ENCODE measurements at places on chromosomes 7 and 10.
A peak's percentile ranks its signal among the peaks of the same experiment; 100 is the strongest.

DNA sequence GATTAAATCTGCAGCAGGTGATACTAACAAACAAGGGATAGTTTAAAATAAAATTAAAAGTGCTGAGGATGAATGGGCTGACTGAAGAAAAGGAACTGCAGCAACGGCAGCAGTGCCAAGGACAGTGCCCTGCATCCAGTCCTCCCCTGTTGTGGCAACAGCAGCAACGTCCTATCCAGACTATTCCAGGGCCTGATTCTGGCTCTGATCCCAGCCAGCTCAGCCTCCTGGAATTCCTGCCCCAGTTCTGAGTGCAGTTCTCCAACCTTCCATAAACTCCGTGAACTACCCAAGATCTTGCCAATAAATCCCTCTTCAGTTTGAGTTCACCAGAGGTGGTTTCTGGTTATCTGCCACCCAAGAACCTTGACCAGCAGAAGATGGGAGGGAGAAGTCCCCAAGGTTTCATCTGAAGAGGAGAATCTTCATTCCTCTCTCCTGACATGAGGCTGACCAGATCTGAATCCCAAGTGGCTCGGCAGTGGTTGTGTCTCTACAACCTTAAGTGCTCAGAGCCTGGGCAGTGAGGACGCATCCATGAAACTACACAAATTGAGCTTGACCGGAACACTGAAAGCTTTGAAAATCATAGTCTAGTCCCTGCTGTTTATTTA is 115.8 kb downstream of the SORBS1 start:
- DNase-seq = peak; percentile 80

DNA sequence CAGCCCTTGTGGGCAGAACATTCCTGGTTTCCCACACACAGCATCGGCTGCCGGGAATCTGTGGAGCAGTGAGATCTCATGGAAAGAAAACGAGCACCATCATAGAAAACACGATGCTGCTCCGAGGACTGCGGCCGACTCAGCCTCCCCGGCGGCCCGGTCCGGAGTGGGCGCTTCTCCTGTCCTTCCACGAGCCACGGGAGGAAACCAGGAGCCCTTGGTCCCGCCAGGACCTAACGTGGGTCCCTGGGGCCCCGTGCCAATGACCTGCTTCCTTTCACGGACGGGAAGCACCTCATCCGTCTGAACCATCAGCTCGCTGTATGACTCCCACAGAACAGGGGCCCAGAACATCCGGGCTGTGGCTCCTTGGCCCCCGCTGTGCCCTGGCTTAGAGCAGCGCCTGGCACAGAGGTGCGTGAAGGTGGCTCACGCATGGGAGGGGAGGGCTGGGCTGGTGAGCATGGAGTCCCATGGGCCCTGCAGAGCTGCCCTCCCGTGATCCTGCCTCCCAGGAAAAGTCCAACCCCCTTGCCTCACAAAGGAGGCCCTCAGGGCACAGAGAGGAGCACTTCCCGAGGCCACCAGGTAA is 280.5 kb downstream of the MAD1L1 start:
- DNase-seq = no peak

DNA sequence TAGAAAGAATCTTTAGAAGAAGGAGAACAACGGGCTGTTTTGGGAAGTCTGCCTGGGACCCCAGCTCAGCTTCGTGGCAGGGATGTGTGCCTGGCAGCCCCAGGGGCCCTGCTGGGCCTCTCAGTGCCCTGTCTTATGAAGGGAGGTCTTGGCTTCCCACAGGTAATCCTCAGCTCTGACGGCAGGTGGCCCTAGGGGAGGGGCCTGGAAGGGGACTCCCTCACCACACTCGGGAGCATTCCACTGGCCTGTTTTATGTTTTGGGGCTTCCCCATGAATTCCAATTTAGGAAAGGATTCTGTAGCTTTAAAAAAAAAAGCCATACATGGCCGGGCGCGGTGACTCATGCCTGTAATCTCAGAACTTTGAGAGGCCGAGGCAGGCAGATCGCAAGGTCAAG is 3.0 kb upstream of the DMBT1 start:
- DNase-seq = no peak

- no peak for DNase-seq
Observed at GRCh38 chr10:2145491-2145890, 408.2 kb upstream of the ADARB2 start.

DNA sequence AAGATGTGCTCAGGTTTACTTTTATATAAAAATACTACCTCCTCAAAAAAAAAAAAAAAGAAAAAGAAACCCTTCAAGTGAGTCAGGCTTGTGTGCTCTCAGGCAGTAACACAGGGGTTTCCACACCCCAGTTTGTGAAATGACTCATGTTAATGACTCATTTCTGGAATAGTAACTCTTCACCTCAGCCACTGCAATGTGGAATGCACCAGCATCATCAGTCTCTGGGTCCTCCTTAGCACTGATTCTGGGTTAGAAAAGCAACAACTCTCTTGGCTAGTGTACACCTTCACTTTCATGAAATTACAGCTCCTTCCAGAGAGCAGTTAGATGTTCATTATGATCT is 110.6 kb downstream of the EMX2 start:
- DNase-seq = peak; percentile 97

DNA sequence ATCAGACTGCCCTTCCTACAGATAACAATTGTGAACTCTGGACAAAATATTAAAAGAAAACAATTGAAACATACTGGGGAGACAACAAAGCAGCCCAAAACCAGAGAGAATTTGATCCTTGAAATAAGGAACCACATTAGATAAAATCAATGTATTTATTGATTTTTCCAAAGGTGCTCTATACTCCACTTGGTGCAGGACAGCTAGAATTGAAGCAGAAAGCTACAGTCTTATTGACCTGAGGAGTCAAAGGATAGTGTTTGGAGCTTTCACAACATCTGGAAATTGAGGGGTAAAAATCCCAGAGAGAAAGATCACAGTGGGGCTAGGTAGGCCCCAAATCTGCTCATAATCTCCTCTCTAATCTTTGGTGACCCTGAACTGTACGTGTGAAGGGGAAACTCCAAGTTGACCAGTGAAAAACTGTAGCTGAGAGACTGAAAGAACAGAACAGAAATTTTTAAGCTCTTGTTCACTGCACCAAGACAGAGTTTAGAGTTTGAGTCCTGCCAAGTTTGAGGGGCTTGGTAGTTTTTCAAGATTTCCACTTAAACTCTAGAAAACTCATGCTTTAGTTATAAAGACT is 70.2 kb downstream of the SAMD9 start:
- DNase-seq = no peak

DNA sequence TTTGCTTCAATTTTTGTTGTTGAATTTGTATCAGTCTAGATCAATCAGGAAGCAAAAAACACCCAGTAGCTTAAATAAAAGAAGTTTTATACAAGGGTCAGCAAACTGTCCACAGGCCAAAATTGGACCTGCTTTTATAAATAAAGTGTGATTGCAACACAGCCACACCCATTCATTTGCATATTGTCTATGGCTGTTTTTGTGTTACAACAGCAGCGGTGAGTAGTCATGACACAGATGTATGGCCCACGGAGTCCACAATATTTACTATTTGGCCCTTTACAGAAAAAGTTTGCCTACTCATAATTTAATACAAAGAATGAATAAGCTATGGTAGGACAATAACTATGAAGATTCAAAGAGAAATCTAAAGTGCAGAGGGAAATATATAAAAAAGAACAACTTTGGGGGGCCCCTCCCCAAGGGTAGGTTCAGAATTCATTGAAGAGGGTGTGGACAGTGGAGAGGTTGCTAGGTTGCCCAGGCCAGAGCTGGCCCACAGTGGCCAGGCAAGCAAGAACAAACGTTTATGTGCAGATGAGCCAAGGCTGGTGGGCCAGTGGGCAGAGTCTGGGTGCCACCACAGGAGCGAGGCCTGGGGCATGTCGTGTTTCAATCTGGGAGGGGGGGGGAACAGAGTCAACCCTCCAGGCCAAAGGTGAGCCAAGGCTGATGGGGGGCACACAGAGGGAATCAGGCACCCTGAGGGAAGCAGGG is 47.0 kb upstream of the AMPH start:
- no peak for DNase-seq

DNA sequence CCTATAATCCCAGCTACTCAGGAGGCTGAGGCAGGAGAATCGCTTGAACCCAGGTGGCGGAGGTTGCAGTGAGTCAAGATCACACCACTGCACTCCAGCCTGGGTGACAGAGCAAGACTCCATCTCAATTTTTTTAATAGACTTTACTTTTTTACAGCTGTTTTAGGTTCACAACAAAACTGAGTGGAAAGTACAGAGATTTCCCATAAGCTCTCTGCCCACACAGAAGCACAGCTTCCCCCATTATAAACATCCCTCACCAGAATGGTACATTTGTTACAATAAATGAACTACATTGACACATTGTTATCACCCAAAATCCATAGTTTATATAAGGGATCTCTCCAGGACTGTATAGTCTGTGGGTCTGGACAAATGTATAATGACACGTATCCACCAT is 14.6 kb upstream of the PRRT4 start:
- no peak for DNase-seq

- DNase-seq = no peak
Observed at GRCh38 chr10:128029290-128029651, 97.0 kb downstream of the MKI67 start.

- peak; percentile 51 for DNase-seq
Observed at GRCh38 chr7:43021431-43021830, 89.3 kb downstream of the MRPL32 start.

- DNase-seq = no peak
Observed at GRCh38 chr10:92080244-92080643, 156.7 kb downstream of the BTAF1 start.

DNA sequence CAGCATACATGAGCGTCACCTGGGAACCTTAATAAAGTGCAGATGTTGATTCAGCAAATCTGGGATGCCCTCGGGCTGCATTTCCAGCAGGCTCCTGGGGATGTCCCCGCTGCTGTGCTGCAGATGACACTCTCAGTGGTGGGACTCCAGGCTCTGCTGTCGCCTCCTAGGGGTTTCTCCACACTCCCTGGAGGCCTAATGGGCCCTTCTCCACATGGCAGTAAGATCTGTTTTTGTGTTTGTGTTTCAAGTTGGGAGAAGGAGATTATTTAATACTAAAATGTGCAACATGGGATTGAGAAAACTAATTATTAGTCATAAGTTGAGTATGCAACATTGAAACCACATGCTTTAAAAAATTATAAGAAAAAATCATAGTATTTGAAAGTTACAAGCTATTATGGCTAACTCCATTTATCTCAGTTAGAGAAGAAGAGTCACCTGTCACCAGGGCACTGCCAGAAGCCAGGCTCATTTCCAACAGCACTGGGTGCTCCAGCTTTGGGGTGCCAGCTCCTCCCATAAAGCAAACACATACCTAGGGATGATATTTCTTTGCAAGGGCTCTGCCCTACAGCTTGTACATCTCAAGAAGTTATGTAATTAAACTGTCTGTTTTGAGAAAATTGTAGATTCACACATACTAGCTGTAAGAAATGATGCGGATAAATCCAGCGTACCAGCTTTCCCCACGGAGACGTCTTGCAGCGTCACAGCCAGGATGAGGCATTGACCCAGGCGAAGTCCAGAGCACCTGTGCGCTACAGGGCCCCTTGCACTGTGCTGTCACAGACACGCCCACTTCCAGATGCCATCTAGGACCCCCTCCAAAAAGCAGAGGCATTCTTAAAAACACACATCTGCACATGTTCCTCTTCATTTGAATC is 106.4 kb downstream of the EGFR start:
- peak; percentile 57 for DNase-seq

- no peak for DNase-seq
Observed at GRCh38 chr7:1580422-1581030, 10.7 kb upstream of the PSMG3 start.

DNA sequence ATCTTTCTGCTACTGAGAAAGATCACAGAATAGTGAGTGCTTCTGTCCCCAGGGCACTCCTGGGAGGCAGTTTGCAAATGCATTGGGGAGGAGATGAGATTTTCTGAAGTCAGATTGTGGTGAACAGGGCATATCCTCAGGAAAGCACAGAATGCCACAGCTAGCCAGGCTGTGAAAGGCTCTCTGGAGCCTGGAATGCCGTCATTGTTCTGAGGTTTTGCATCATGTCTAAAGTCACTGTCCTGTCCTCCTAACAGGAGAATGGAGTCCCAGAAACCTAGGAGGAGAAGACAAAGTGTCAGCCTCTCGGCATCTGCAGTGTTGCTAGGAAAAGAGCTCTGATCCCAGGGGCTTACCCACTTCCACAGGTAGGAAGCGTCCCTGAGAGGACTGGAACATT is 69.2 kb upstream of the IGFBP3 start:
- DNase-seq = no peak

DNA sequence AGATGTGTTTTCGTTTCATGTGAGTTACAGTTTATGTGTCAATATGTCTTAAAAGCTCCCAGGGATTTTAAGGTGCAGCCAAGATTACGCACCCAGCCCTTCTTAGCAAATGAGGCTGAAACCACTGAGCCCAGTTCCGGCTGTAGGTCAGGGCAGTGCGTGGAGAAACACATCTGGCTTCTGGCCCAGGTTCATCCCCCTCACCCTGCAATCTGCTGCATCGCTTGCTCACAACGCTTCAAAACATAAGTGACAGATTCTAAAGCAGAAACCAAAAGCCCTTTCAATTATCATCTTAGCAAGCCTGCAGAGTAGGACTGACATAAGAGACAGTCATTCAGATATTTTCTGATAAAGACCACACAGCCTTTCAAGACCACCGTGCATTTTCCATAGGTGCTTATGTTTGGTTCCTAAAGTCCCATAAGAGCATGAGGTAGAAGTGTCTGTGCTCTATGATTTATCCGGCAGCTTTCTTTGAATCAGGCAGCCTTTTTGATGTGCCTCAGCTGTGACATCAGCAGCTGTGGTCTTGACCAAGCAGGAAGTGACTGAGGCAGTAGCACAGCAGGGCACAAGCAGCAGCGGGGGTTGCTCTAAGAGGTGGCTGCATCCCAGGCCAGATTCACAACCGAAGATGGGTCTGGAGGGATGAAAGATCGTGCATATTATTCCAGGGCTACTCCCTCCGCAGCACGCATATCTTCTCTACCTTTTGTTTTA is 72.1 kb upstream of the LYZL2 start:
- peak; percentile 71 for DNase-seq

DNA sequence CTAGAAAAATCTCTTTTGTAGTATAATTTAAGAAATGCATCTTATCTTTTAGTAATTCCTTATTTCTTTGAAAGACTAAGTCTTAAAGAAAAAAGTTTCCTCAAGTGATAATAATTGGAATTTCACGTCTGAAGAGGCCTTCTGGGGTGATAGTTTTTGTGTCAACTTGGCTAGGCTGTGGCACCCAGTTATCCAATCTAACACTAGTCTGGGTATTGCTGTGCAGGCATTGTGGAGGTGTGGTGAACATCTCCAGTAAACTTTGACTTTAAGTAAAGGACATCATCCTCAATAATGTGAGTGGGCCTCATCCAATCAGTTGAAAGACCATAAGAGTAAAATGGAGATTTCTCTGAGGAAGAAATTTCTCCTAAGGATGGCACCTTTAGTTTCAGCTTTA is 2.3 kb upstream of the TUBAL3 start:
- DNase-seq = no peak

GRCh38 chr7:80821771-80822319 is 97.0 kb downstream of the SEMA3C start:
- DNase-seq = no peak
